T-helper 9 cell (primary cell): ENCODE measurements at places on chromosomes 6 and 20.

- no peak for DNase-seq
These were observed 179.3 kb downstream of the MTFR2 start for GRCh38 chr6:136070815-136071214.

- no peak for DNase-seq
These were observed 41.0 kb downstream of the POU3F2 start for GRCh38 chr6:98875375-98875774.

DNA sequence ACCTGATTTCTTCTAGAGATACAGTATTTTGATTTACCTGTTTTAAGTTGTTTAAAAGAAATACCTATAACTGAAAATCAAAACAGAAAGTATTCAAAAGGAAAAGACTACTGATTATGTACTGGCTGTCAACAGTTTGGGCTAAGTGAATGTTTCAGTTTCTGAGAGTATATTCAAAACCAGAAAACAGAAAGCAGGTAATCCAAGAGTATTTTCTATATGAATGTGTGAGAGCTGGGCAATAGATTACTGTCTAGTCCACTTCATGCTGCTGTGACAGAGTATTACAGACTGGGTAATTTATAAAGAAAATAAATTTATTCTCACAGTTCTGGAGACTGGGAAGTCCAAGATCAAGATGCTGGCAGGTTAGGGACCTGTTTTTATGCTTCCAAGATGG, 261.0 kb downstream of the ARHGAP18 start:
- DNase-seq = no peak

DNA sequence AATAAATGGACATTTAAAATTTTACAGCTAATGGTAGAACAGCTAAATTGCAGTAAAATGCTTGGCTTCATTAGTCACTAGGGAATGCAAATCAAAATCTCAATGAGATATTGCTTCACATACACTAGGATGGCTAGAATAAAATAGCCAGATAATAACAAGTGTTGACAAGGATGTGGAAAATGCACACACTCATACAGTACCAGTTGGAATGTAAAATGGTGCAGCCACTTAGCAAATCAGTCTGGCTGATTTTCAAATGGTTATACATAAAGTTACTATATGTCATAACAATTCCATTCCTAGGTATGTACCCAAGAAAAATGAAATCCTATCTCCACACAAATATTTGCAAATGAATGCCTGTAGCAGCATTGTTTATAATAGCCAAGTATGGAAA, 452.1 kb downstream of the HDGFL1 start:
- no peak for DNase-seq

GRCh38 chr20:46333161-46333991, 25.1 kb upstream of the CDH22 start:
- DNase-seq = no peak

GRCh38 chr20:12219798-12220197, 302.1 kb downstream of the BTBD3 start:
- no peak for DNase-seq

- peak; percentile 68 for DNase-seq
These were observed 39.0 kb downstream of the MAS1 start for GRCh38 chr6:159929819-159930218.

DNA sequence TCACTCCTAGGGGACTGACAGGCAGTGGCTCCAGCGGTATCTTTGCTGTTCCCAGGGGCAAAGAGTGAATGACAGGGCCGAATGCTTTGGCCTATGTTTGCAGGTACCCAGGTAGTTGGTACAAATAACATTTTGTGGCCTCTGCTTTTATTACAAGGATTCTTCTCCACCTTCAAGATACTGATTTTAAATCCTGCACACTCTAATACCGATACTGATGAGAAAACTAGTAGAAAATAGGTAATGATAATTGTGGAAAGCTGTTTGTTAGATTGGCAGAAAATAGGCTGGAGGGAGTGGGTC, 772 bp downstream of the HINT3 start:
- DNase-seq = no peak

DNA sequence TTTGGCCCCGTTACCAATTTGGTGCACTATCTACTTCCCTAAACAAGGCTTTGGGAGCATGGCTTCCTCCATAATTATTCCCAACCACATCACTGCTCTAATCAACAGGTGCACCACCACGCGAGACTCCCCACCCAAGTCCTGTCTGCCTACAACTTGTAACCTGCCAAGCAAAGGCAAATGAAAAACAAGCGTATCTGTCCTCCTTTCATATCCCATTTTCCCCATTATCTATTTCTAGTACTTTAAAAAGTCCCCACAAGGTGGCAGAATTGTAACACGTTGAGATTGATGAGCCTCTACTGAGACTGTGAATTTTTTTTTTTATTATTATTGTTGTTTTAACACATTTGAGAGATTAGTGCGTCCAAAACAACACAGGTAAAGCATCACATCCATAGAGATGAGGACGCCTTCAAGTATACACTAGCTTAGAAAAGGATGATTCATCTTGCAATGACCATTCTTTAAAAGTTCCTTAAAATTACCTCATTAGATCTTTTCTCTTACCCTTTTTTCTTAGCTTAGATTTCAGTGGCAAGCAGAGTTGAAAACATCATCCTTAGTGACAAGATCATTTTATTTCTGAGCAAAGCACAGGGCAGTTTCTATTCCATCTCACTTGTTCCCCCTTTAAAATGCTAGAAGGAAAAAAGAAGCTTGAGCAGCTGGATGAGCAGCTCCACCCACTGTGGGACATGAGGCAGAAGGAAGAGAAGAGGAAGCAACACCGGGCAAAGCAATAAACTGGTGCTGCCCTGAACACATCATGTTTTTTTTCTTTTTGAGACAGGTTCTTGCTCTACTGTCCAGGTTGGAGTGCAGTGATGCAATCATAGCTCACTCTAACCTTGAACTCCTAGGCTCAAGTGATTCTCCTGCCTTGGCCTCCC, 210.8 kb downstream of the ARHGAP18 start:
- no peak for DNase-seq

DNA sequence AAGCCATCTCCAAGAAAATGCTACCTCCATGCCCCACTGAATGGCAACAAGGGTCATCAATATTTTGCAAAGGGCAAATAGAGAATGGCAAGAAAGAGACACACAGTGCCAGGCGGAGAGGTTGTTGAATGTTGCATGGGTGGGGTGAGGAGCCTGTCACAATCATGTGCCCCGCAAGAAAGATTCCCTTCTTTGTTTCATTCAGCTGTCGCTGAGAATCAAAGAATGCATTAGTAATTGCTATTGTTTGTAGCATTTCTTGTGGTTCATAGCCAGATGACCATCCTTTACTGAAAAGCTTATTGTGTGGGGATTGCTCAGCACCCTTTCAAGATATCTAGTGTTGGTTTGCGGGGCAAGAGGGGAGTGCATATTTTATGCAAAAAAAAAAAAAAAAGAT, 166.5 kb upstream of the QKI start:
- no peak for DNase-seq

GRCh38 chr6:129835691-129836090, 25.4 kb downstream of the TMEM244 start:
- DNase-seq = no peak

DNA sequence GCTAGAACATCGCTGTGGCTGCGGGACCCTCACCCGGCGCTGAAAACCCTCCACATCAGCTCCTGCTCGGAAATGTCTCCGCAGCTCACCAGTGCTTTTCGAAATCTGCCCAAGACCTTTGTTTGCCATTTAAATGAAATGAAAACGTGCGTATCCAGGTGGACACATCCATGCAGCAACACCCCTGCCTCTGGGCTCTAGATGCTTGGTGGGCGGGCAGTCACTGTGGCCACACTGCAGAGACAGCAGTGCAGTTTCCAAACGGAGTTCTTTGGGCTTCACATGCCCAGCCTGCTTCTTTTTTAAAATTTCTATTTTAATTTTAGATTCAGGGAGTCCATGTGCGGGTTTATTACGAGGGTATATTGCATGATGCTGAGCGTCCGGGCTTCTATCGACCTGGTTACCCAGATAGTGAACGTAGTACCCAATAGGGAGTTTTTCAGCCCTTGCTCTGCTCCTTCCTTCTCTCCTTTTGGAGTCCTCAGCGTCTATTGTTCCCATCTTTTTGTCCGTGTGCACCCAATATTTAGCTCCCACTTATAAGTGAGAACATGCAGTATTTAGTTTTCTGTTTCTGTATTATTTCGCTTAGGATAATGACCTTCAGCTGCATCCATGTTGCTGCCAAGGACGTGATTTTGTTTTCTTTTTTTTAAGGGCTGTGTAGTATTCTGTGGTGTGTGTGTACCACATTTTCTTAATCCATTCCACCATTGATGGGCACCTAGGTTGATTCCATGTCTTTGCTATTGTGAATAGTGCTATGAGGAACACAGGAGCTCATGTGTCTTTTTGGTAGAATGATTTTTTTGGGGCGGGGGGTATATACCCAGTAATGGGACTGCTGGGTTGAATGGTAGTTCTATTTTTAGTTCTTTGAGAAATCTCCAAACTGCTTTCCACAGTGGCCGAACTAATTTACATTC, 4.8 kb upstream of the TUBB2B start:
- no peak for DNase-seq

DNA sequence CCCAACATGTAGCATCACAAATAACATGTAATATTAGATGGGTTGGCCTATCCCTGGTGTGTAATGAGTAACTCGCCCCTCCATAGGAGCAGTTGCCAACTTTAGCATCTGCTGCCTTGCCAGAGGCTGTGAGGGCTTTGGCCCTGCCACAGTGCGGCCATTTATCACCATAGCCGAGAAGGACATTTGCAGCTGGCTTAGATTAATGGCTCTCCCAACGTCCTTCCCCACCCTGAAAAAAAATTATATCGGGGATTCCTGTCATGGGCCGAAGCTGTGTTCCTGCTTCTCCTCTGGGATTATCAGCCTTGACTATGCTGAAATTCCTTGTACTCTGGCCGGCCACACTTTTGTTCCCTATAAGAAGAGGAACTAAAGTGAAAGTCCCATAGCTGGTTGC, 7.6 kb upstream of the ADIG start:
- DNase-seq = no peak

DNA sequence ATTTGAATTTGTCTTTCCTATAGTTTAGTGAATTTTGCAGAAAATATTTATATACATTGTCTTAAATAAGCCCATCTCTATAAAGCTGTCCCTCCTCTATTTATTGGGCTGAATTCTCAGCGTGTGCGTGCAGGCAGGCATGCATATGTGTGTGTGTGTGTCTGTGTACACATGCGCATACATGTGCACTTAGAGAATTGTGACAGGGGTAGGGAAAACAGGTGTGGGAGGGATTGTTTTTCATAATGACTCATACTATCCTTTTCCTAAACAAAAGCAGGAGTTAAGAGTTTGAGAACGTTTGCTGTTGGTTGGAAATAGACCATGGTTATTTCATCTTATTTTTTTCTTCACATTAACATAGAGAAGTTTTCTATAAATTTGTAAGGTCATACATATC, 43.4 kb upstream of the FABP7 start:
- no peak for DNase-seq

GRCh38 chr6:38354037-38354381, 285.7 kb downstream of the BTBD9 start:
- DNase-seq = no peak

- DNase-seq = no peak
These were observed 8.0 kb upstream of the IER3 start for GRCh38 chr6:30752157-30752927.

- no peak for DNase-seq
These were observed 14.1 kb downstream of the ANKRD60 start for GRCh38 chr20:58214310-58214709.

GRCh38 chr6:133951881-133952814, 876 bp upstream of the TBPL1 start:
- peak; percentile 17 for DNase-seq

- DNase-seq = no peak
These were observed 35.6 kb upstream of the SLCO4A1 start for GRCh38 chr20:62606551-62607201.

GRCh38 chr6:119547024-119547423, 197.5 kb upstream of the MAN1A1 start:
- no peak for DNase-seq

DNA sequence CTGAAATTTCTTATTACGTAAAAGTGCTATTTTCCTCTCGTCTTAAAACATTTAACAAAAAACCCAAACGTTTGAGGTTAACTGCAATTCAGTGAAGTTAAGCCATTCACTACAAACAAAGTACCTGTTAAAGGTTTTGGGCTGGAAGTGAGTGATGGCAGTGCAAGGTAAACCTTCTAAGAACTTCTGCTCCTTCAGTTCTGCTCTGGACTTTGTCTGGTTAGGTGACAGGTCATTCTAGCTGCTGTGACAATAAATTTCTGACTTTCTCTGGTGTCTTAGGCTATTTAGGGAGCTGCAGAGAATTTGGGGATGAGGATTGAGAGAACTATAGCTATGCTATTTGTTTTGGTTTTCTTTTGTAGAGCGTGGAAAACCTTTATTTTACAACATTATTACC, 36.5 kb upstream of the NEDD9 start:
- DNase-seq = no peak

GRCh38 chr6:138162111-138162954, 594 bp downstream of the ARFGEF3 start:
- DNase-seq = no peak

- no peak for DNase-seq
These were observed 447.5 kb upstream of the HSF2 start for GRCh38 chr6:121951918-121952379.

- DNase-seq = no peak
These were observed 933.4 kb downstream of the TFAP2A start for GRCh38 chr6:9481292-9482029.

DNA sequence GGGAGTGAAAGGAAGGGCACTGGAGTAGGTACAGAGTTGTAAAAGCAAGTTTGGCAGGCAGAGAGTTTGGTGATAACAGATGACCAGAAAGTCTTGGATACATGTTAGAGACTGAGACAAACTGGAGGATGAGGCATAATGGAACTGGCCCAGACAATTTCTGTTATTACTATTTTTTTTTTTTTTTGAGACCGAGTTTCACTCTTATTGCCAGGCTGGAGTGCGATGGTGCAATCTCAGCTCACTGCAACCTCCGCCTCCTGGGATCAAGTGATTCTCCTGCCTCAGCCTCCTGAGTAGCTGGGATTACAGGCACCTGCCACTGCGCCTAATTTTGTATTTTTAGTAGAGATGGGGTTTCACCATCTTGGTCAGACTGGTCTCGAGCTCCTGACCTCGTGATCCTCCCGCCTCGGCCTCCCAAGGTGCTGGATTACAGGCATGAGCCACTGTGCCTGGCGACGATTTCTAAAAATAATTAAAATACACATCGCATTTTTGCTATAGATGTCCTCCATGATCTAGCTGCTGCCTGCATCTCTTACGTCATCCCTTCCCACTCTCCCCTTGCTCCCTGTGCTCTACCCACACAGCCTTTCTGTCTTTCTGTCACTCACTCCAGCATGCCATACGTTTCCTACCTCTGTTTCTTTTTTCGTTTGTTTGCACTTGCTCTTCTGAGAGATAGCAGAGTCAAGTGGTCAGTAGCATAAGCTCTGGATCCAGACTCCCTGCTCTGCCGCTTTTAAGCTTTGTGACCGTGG, 23.5 kb downstream of the MAPK14 start:
- no peak for DNase-seq

GRCh38 chr6:167116109-167116837, 6.6 kb upstream of the CCR6 start:
- DNase-seq = no peak

DNA sequence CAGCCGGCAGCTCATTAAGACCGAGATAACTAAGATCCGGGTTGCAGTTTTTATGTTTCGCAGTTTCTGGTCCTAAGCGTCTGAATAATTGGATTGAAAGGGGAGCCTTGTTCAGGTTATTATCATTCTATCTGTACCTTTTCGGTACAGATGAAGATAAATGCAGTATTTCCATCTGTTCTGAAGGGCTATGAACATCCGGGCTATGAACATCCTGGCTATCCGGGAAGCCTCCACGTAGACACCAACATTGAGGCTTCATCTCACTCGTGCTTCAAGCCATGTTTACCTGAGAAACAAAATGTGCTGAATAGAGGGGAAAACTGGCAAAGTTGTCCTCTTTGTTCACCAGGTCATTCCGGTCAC, 399 bp upstream of the REPS1 start:
- DNase-seq = no peak

GRCh38 chr6:159540152-159540551, 152.9 kb downstream of the SOD2 start:
- no peak for DNase-seq
